Activated CD4-positive, alpha-beta T cell treated with anti-CD3 and anti-CD28 coated beads for 4 hours (primary cell): ENCODE measurements at places on chromosomes 7 and 10.
A peak's percentile ranks its signal among the peaks of the same experiment; 100 is the strongest.

DNA sequence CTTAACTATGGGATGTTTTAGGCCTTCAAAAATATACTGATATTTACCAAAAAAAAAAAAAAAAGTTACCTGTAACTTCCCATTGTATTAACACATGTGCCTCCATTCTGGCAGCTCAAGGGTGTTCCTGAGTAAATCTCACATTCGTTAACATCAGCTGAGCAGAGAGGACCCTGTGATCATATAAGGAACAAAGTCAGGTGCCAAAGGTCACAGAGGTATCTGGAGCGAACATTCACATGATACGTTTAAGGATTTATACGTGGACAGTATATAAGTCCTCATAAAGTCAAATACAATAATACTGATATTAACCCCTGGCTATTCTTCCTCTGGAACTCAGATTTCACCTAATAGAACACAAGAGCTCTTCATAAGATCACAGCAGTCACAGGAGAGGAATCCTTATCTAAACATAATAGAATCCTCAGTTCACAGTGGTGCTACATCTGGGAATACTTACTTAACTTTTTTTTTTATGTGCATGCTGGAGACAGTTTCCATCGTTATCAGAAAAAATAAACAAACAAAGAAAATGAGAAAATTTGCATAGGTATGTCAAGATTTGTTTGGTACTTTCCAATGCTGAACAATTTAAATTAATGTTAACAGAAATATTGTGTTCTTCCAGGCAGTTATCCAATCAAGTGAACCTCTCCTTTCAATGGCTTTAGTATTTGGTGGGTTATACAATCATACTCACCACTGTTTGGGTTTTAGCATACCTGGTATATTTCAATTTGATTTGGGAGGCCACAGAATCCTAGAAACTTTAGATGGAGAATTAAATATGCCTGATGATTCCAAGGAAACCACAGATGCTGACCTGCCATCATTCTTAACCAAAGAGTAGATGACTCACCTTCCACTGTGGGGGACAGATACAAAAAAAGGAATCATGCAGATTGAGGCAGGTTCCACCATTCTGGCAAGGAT lies 6.6 kb downstream of the CUBN start:
- no peak for DNase-seq

DNA sequence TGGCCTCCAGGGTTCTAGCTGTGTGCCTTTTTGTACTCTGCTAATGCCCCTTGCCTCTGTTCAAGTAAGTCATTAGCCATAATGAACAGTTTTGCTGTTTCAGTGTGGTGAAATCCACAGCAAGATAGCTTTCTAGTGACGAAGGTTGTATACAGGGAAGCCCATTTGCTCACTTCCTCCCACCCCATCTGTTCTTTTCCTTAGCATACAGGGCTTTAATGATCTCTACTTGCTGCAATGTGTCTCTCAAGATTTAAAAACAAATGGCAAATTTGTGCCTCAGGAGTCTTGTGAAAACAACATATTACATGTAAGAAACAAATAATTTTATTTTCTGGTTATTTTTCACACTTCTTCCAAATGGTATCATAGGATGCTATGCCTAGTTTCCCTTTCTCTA lies 243.2 kb downstream of the CDK14 start:
- DNase-seq, result no peak

DNA sequence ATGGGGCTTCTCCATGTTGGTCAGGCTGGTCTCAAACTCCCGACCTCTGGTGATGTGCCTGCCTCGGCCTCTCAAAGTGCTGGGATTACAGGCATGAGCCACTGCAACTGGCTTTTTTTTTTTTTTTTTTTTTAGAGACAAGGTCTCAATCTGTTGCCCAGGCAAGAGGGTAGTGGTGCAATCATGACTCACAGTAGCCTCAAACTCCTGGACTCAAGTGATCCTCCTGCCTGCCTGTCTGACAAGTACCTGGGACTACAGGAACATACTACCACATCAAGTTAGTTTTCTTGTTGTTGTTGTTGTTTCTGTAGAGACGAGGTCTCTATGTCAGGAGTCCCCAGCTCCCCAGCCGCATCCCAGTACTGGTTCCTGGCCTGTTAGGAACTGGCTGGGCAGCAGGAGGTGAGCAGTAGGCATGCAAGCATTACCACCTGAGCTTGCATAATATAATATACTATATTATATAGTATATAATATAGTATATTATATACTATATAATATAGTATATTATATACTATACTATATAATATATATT lies 55.7 kb downstream of the TPK1 start:
- no peak for DNase-seq

DNA sequence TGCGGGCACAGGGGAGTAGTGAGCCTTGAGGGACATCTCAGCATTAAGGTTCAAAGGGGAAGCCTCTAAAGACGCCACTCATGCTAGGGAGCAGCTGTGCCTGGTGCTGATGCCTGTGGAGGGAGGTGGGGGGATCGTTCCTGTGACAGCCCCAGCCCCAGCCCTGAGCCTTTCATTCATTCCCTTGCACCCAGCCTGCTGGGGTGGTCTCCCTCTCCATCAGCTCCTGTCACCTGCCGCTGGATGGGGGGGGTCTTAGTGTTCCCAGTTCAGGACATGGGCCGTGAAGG lies 11.6 kb downstream of the ZNF316 start:
- DNase-seq, result no peak

- DNase-seq, result no peak
Observed at GRCh38 chr10:28105561-28105960, 106.7 kb upstream of the ODAD2 start.

DNA sequence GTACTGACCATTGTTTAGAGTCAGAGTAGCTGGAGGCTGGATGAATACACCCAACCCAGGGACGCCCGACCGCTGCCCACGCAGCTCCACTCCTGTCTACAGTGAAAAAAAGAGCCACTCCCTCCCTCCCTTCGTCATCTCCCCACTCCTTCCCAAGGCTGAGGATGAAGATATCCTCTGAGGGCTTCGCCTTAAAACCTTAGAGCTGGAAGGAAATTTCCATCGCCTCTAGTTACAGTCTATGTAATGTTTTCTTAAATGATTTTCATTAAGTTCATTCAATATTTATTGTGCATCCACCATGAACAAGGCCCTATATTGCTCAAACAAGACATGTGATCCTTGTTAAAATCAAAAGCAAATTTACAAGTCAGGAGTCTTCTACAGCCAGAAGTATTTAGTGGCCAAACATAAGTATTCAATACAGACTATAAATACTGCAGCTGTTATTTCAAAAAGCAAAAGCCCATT lies 11.3 kb upstream of the SLIT1 start:
- DNase-seq, result no peak

GRCh38 chr10:22652988-22653481 lies 61.3 kb downstream of the PIP4K2A start:
- DNase-seq, result peak; percentile 57

- no peak for DNase-seq
Observed at GRCh38 chr10:89203237-89203636, 3.9 kb downstream of the CH25H start.

GRCh38 chr10:93580828-93581227 lies 14.4 kb downstream of the FFAR4 start:
- no peak for DNase-seq

DNA sequence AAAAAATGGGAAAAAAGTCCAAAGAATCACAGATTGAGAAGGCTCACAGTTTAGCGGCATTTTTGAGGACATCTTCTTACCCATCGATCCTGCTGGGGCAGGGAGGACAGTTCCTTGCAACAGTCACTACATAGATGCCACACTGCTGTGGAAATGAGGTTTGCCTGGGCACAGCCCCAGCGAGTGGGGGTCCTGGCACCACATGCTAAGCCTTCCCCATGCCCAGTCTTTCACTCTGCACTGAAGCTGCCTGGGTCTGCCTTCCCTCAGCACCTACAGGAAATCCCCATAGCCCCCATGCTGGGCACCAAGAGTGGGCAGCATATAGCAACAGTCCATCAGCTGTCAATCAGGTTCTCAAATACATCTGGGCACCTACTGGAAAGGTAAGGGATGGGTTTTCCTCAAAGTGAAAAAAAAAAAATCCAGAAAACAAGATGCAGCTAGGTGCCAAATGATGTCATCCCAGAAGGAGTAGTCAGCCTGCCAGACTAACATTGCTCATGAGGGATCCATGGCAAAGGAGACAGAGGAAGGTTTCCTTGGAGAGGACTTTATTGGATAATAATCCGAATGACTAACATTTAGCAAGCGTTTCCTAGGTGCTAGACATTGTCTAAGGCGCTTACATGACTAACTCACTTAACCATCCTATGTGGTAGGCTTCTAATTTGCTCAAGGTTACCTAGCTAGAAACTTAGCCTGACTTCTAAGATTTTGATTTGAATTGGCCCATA lies 125.7 kb upstream of the CXCL12 start:
- no peak for DNase-seq

DNA sequence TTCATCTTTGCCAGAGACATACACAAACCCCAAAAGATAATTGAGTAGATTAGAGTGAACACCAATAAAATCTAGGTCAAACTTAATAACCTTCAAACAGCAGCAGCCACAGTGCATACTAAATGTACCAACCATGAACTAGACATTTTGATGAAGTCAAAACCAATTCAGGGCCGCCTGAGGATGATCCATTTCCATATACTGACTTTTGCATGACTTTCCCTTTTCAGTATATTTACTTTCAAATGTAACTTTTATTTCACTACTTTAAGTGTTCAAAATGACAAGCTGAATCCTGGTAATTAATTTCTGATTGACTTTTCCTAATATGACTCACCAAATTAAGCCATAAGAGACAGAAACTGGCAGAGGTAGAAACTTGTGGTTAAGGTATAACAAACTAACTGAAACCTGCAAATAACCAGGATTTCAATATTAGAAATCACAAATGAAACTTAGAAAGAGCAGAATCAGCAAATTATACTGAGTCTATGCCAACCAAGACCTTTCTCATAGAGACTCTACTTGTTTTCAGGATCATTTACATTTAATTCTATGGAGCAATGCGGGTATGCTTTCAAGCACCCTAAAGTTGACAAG lies 171.9 kb upstream of the LRRN3 start:
- no peak for DNase-seq

DNA sequence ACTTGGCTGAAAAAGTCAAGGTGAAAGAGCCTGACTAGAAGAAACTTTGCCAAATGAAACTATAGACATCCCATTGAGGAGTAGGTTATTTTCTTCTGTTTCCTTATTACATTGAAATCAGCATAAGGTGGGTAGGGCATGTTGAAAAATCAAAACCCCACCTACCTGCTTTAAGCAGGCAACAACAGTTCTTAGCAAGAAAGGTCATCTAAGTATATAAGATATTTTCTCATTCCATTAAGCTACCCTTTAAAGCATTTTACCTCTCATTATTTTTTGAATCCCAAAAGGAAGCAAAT lies 30.8 kb downstream of the ACADSB start:
- DNase-seq, result no peak

DNA sequence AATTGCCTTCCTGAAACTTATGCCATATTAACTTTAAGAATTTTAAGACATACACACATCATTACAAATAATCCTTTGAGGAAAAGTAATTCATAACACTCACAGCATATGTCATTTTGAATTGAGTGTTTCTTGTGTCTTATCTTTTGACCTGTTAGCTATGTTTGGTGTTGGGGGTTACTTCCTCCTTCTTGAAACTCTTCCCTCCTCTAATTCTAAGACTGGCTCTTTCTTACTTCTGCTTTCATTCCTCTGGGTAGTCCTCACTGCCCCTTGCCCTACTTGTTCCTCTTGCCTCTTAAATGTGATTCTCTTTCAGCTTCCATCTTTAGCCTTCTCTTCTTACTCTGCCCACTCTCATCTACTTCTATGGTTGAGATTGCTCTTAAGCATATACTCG lies 28.3 kb upstream of the PIP4K2A start:
- DNase-seq, result no peak

- no peak for DNase-seq
Observed at GRCh38 chr10:122308417-122309141, 37.5 kb downstream of the BTBD16 start.

DNA sequence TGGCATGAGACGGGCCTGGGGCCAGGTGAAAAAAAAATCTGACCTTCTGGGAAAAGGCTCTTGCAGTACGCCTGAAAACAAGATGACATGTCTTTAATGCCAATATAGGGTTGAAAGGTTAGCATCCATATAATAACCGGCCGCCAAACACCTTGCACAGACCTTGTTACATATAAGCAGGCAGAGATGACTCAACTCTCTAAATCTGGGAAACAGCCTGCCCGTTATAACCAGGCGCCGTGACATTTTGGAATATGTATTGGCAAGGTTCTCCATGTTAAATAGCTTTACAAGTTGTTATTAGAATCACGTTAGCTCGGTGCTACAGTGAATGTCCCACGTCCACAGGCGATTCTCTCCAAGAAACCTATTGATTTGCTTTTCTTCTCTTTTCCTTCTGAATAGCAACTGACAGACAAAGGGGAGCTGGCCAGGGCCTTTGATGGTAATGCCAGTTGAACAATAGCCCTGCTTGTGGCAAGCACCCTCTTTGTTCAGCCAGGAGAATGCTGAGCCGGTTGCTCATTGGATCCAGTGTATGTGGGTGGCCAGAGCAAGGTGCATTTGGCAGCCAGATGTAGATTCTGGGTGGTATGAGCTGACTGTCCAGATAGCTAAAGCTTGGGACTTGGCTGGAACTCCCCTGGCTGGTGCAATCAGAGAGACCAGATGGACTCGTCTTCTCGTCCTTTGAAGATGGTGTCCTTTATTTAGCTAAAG lies 80.1 kb upstream of the AUTS2 start:
- DNase-seq, result no peak

GRCh38 chr7:40758590-40758989 lies 623.8 kb downstream of the SUGCT start:
- DNase-seq, result no peak

DNA sequence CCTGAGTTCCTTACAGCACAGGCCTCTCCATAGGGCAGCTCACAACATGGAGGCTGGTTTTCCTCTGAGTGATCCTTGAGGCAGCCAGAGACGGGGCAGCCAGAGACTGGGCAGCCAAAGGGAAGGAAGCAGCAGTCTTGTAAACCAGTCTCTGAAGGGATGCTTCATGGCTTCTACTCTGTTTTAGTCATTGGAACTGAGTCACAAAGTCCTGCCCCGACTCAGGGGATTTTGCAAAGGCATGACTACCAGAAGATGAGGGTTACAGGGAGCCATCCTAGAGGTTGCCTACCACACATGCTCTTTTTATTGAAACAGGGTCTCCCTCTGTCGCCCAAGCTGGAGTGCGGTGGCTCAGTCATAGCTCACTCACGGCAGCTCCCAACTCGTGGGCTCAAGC lies 44.4 kb upstream of the COMMD3 start:
- DNase-seq, result no peak
